ENCODE measurements at places on chromosomes 6 and 20.

- no peak for DNase-seq
These were observed 23.2 kb upstream of the SAMHD1 start for GRCh38 chr20:36974660-36975059.

GRCh38 chr6:124819346-124819745 lies 142.9 kb upstream of the RNF217 start:
- no peak for DNase-seq

DNA sequence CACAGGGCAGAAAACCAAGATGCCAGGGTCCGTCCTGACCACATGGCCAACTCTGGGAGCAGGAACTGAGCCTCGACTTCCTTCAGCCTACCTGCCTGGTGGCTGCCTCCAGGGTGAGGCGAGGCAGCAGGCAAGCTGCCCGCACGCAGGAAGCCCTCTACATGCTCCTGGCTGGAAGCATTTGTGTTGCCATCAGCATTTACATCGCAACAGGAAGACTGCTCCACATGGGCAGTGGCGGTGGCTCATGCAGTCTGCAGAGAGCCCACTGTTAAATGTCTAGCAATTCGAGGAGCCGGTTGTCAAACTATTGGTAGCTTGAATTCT lies 233.8 kb downstream of the SYNDIG1 start:
- no peak for DNase-seq

DNA sequence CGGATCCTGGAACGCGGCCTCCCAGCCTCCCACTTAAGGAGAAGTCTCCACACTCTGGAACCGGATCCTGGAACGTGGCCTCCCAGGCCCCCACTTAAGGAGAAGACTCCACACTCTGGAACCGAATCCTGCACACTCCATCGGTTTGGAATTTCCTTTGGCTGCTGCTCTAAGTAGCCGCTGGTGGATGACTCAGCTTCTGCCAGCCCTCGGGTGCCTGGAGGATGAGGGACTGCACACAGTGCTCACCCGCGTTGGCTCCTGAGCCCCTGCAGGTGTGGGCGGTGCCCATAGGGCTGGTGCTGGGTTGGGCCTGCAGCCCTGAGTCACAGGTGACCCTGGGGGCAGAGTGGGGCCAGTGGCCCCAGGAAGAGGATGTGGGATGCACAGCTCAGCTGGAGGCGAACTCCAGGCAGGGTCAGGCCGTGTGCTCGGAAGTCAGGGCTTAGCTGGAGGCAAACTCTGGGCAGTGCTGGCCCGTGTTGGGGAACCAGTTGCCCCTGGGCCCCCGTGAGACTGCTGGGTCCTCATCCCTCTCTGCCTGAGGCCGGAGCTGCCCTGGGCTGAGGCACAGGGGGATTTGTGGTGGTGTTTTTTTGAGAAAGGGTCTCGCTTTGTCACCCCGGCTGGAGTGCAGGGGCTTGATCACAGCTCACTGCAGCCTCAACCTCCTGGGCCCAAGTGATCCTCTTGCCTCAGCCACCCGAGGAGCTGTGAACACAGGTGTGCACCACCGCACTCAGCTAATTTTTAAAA lies 13.9 kb upstream of the TNFRSF6B start:
- DNase-seq, result peak; percentile 83

- DNase-seq, result no peak
These were observed 774.5 kb downstream of the EYS start for GRCh38 chr6:64932486-64932885.

DNA sequence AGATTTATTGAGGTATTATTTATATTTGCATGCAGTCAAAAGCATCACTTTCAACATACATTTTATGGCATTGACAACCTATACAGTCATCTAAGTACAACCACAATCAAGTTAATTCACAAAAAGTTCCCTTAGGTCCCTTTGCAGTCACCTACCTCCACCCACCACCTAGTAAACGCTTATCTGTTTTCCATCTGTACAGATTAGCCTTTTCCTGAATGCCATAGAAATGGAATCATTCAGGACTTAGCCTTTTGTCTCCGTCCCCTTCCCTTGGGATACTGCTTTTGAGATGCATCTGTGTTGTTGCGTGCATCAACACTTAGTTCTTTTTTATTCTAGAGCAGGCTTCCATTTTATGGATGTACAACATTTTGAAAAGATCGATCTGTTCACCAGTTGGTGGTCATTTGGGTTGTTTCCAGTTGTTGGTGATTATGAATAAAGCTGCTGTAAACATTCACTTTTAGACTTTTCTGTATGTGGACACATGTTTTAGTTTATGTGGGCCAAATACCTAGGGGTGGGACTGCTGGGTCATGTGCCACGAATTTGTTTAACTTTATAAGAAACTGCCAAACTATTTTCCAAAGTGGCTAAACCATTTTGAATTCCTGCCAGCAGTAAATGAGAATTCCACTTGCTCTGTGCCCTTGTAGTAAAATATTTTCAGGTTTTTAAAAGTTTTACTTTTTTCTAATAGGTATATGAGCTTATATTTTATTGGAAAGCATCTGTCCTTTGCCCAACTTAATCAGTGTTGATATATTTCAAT lies 17.6 kb upstream of the IFNGR1 start:
- DNase-seq, result no peak

GRCh38 chr6:21824431-21825177 lies 231.1 kb downstream of the SOX4 start:
- no peak for DNase-seq

GRCh38 chr6:88164061-88164460 lies 2.1 kb downstream of the CNR1 start:
- no peak for DNase-seq

DNA sequence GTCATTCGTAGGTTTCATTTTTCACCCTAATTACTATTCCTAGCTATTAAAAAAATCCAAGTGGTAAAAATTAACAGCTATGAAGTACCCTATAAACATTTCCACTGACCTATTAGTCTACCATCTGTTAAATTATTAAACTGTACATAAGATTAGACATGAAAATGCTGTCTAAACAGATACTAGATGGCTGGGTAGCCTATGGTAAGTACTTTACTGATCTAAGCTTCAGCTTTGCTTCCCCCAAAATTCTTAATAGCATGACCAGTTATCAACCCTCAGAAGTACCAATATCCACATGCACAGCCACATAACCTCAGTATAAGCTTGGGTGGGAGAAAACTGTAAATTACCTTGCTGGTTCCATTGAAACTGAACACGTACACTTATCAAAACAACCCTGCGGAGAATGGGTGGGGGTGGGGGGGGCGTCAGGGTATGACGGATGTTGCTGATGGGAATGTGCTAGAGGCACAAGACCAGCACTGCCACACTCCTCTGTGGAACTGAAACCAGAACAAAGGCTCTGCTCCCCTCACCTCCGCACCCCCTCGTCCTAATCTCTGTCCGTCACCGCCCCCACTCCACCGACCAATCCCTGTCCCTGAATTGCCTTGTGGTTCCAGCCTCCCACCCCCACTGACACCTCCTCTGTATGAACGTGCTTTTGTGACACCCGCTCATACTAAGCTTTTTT lies 45.3 kb downstream of the B4GALT5 start:
- no peak for DNase-seq

GRCh38 chr6:31355583-31355948 lies 1.4 kb downstream of the HLA-B start:
- no peak for DNase-seq

DNA sequence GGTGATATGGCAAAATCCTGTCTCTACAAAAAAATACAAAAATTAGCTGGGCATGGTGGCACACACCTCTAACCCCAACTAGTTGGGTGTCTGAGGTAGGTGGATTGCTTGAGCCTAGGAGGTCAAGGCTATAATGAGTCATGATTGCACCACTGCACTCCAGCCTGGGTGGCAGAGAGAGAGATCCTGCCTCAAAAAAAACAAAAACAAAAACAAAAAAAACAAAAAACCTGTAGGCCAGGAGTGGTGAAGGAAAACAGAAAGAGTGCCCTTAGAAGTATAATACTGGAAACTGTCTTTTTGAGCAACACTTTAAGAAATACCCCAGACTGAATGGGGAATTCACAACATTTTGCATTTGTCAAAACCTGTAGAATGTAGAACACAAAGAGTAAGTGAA lies 85.3 kb downstream of the JARID2 start:
- DNase-seq, result no peak
